ENCODE measurements at places on chromosomes 5 and 9.

DNA sequence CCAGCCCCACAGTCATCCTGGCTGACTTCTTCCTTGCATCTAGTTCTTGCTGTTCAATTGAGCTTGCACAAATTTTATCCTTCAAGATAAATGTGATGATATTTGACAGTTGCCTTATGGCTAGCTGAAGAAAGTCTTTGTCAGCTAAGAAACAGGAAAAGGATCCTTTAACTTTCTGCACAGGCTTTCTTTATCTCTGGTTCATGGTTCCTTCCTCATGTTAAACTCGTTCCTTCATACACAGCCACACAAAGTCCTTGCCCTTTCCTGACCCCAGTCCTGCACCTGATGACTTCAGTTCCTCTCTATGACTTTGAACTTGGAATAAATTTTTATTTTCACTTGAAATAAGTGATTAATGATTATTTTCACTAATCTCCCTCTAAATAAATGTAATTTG is 132.5 kb upstream of the PRSS3 start:
- no peak for DNase-seq
- no peaks in the 10 kb centered on the region for H3K27me3 ChIP-seq
- H3K4me3 ChIP-seq, result no peak overlapping the region
- no peaks in the 10 kb centered on the region for H3K4me1 ChIP-seq

DNA sequence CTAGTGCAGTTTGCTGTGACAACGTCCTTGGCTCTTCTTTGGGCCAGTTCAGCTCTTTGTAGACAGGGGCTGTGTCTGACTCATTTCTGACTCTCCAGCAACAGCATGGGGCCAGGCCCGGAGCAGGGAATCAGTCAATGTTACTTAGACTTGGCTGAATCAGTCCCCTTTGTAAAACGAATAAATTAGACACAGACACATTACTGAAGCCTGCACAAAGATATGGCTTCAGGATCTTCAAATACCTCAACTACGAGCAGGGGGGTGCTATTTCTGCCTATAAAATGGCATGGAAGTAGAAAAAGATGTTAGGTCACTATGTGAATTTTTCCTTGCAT is 204.7 kb downstream of the TTLL11 start:
- H3K4me1 ChIP-seq, result no peaks in the 10 kb centered on the region
- no peak for DNase-seq
- no peaks in the 10 kb centered on the region for H3K36me3 ChIP-seq
- no peaks in the 10 kb centered on the region for H3K27me3 ChIP-seq

GRCh38 chr5:84239494-84239893 is 145.2 kb downstream of the EDIL3 start:
- H3K27ac ChIP-seq, result no peak overlapping the region
- H3K27me3 ChIP-seq, result no peaks in the 10 kb centered on the region
- H3K4me1 ChIP-seq, result no peaks in the 10 kb centered on the region
- DNase-seq, result no peak
- no peak overlapping the region for H3K4me3 ChIP-seq

DNA sequence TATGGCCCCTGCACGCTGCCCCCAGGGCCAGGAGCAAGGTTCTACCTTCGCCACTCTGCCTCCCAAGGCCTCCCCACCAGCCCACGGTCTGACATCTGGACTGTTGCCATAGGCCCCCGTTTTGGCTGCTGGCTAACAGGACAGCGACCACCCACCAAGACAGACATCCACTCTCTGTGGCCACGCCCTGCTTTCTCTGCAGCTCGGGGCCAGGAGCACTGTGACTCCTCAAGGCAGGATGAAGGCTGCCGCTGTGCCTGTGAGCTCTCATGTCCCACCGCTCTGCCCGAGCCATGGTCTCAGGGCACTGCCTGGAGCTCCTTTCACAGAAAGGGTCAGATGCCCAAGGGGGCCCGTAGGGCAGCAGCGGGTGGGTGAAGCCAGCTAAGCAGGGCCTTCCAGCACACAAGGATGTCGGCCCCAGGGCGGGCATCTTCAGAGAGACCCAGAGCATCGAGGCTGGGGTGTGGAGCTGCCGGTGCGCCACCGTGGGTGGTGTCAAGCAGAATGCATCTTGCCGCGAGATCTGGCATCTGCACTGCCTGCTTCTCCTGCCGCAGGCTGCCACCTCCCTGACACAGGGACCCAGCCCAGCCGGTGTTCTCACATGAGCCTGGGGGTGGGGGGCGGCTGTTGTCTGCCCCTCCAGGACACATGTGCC is 92.2 kb upstream of the ADAMTS2 start:
- DNase-seq, result no peak
- no peak overlapping the region for H3K4me3 ChIP-seq
- no peaks in the 10 kb centered on the region for H3K36me3 ChIP-seq
- H3K4me1 ChIP-seq, result no peaks in the 10 kb centered on the region

DNA sequence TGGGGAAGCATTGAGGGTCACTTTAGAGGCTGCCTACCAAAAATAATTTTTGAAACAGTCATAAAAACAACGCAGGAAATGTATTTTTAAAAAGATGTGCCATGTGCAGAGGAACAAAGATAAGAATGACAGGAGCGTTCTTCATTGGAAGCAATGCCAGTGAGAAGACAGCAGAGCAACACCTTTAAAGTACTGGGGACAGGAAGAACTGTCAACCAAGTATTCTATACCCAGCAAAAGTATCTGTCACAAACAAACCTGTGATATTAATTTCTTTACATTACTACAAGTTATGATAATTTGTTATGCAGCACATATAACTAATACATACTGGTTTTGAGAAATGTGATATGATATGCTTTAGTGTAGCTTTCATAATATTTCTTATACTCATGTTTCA is 675.6 kb downstream of the IRX1 start:
- H3K4me3 ChIP-seq, result no peak overlapping the region
- no peaks in the 10 kb centered on the region for H3K27me3 ChIP-seq
- H3K27ac ChIP-seq, result no peak overlapping the region
- H3K4me1 ChIP-seq, result no peaks in the 10 kb centered on the region
- no peaks in the 10 kb centered on the region for H3K36me3 ChIP-seq
- no peak for DNase-seq

DNA sequence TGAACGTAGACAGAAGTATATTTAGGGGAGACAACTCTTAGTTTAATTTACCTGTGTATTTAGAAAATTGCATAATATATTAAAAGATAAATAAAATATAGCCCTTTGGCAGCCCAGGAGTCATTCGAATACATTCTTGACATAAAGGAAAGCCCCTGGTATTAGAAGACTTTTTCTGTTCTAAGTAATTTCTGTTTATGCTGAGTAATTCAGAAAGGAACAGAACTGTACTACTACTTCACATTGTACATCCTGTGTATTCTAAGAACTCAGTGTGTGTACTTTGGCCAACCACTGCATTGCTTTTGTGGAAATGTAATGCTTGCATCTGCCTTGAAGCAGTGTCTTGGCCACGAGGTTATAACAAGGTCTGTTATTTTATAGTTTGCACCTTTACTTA is 136.4 kb downstream of the KDM4C start:
- no peak overlapping the region for H3K4me3 ChIP-seq
- no peak for DNase-seq
- no peak overlapping the region for H3K27ac ChIP-seq
- H3K27me3 ChIP-seq, result no peaks in the 10 kb centered on the region
- H3K36me3 ChIP-seq, result no peaks in the 10 kb centered on the region

GRCh38 chr5:27318701-27319100 is 280.3 kb upstream of the CDH9 start:
- H3K36me3 ChIP-seq, result no peaks in the 10 kb centered on the region
- H3K4me3 ChIP-seq, result no peak overlapping the region
- no peak for DNase-seq
- H3K4me1 ChIP-seq, result no peaks in the 10 kb centered on the region

- H3K4me3 ChIP-seq, result no peak overlapping the region
- H3K4me1 ChIP-seq, result no peaks in the 10 kb centered on the region
- no peak for DNase-seq
- H3K27ac ChIP-seq, result no peak overlapping the region
Observed at GRCh38 chr9:91077624-91078368, 276.2 kb downstream of the SYK start.

- H3K4me1 ChIP-seq, result no peaks in the 10 kb centered on the region
- H3K36me3 ChIP-seq, result no peaks in the 10 kb centered on the region
- DNase-seq, result no peak
- no peaks in the 10 kb centered on the region for H3K27me3 ChIP-seq
- no peak overlapping the region for H3K4me3 ChIP-seq
- no peak overlapping the region for H3K27ac ChIP-seq
Observed at GRCh38 chr5:56525113-56525512, 290.2 kb upstream of the MAP3K1 start.

DNA sequence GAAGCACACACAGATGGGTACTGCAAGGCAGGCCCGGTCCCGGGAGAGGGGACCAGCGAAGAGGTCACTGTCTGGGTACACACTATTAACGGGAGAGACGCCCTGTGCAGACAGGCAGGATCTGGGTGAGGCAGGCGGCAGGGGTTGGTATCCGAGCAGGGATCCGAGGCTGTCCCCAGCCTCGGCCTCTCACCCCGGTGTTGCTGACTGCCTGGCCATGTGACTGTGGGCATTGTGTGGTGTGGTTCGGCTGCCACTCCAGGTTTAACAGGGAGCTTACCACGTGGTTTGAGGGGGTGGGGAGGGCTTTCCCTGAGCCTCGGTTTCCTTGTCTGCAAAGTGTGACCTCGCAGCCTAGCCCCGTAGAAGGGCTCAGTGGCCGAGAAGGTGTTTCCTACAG is 11.1 kb upstream of the RALGDS start:
- H3K36me3 ChIP-seq, result no peaks in the 10 kb centered on the region
- no peaks in the 10 kb centered on the region for H3K27me3 ChIP-seq
- DNase-seq, result no peak
- peaks cover 30% of the 10 kb centered on the region for H3K4me1 ChIP-seq

DNA sequence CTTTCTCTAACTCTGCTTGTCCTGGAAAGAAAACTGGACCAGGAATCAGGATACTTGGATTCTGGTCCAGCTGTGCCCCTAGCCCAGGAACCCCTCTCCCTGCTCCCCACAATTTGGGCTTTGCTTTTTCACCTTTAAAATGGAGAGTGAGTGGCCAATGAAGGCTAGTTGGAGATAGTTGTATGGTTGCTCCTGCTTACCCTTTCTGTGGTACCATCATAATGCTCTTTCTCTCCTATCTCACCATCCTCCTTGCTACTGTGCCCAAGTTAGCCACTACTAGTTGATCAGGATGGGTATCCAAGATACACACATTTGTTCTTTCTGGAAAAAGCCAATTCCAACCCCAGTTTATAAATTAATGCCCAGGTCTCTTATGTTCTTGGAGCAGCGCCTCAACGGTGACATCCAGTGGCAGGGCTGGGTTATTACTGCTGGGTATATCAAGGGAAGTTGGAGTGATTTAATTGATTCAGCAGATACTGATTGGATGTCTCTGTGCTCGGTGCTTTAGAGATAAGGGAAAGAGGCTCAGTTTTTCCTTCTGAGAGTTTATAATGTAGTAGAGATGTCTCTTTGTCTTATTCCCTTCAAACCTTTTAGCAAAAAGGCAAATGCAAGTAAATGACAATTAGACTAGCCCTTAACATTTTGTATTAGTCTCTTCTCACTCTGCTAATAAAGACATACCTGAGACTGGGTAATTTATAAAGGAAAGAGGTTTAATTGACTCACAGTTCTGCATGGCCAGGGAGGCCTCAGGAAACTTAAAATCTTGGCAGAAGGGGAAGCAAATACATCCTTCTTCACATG is 38.5 kb downstream of the FAXDC2 start:
- no peak overlapping the region for H3K27ac ChIP-seq
- no peak overlapping the region for H3K4me3 ChIP-seq
- peak; percentile 75 for DNase-seq

GRCh38 chr5:1702318-1702717 is 97.3 kb downstream of the MRPL36 start:
- H3K27ac ChIP-seq, result no peak overlapping the region
- no peaks in the 10 kb centered on the region for H3K27me3 ChIP-seq
- H3K4me3 ChIP-seq, result no peak overlapping the region
- no peaks in the 10 kb centered on the region for H3K36me3 ChIP-seq
- H3K4me1 ChIP-seq, result no peaks in the 10 kb centered on the region

DNA sequence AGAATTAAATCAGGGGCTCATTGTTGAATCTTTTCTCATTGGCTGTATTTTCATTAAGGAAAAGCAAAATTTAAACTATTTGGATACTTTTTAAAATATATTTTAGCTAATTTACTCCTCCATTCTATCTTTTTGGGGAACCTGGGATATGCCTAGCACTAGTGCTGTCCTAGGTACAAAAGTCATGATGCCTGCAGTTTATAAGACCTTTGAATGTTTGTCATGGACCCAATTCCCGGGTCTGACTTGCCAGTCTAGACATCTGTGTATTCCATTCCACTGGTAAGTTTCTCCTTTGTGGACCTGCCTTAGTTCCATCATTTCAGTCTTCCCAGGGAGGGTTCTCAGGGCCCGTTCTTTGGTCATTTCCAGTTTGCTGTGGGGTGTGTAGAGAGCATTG is 63.0 kb downstream of the WWC1 start:
- H3K27me3 ChIP-seq, result no peaks in the 10 kb centered on the region
- no peak overlapping the region for H3K4me3 ChIP-seq
- no peaks in the 10 kb centered on the region for H3K36me3 ChIP-seq
- H3K4me1 ChIP-seq, result no peaks in the 10 kb centered on the region

- no peaks in the 10 kb centered on the region for H3K4me1 ChIP-seq
- H3K4me3 ChIP-seq, result no peak overlapping the region
- no peaks in the 10 kb centered on the region for H3K27me3 ChIP-seq
- H3K27ac ChIP-seq, result no peak overlapping the region
Observed at GRCh38 chr5:89351975-89352374, 469.0 kb upstream of the MEF2C start.

- H3K36me3 ChIP-seq, result no peaks in the 10 kb centered on the region
- DNase-seq, result no peak
- no peaks in the 10 kb centered on the region for H3K27me3 ChIP-seq
- H3K4me3 ChIP-seq, result no peak overlapping the region
Observed at GRCh38 chr5:152869971-152870370, 464.9 kb upstream of the NMUR2 start.

DNA sequence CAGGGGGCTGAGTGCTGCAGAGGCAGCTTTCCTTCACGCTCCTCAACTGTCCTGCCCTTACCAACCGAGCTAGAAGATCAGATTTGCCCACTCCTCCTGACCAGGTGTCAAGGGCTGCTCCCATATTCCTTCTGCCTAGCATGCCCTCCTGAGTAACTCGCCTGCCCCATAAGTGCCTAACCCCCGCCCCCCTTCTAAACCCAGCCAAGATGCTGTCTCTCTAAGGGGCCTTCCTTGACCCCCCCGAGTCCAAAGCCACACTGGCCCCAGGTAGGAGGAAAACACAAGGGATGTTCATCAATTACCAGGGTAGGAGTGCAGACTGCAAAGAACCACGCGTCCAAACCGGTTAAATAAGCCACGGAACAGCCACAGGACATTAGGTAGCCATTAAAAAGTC is 4.8 kb downstream of the CCDC69 start:
- H3K4me3 ChIP-seq, result no peak overlapping the region
- H3K27me3 ChIP-seq, result no peaks in the 10 kb centered on the region
- H3K4me1 ChIP-seq, result peaks cover 37% of the 10 kb centered on the region
- H3K27ac ChIP-seq, result no peak overlapping the region

GRCh38 chr5:71637133-71637532 is 50.0 kb downstream of the MCCC2 start:
- no peak overlapping the region for H3K4me3 ChIP-seq
- no peak for DNase-seq
- no peak overlapping the region for H3K27ac ChIP-seq
- H3K27me3 ChIP-seq, result no peaks in the 10 kb centered on the region
